ENCODE measurements at places on chromosomes 1 and 21. TPM values are rescaled to one million over a fixed set of nuclear protein-coding genes. Genes with fewer than 3 reads are reported as not detected.

ADAMTS4 gene
- 0.16 TPM for total RNA-seq

EDARADD gene
- total RNA-seq: 20.2 TPM

NCDN gene
- total RNA-seq: 21.8 TPM

EPHA2 gene
- 181 TPM for total RNA-seq

LGR6 gene
- not detected for total RNA-seq

ERICH3 gene
- total RNA-seq: not detected

RCC1 gene
- total RNA-seq: 21.2 TPM

All from mammary epithelial cell (primary cell).